ENCODE measurements at places on chromosomes 7 and 10.

- DNase-seq = no peak
Measured at GRCh38 chr7:43546231-43546630, 36.7 kb upstream of the STK17A start.

GRCh38 chr10:60868946-60869345, 75.0 kb downstream of the RHOBTB1 start:
- no peak for DNase-seq

GRCh38 chr10:131963811-131964210, 17.9 kb downstream of the BNIP3 start:
- no peak for DNase-seq

GRCh38 chr10:95394161-95394880, 103.5 kb upstream of the PDLIM1 start:
- peak; percentile 20 for DNase-seq

GRCh38 chr7:81075150-81075549, 156.3 kb upstream of the SEMA3C start:
- no peak for DNase-seq

GRCh38 chr10:83580373-83581012, 558.8 kb upstream of the GHITM start:
- no peak for DNase-seq

GRCh38 chr10:43305876-43306275, 39.0 kb upstream of the RASGEF1A start:
- DNase-seq = no peak

GRCh38 chr10:29249018-29249417, 39.9 kb upstream of the LYZL1 start:
- no peak for DNase-seq

- DNase-seq = no peak
Measured at GRCh38 chr7:130789436-130789835, 55.4 kb upstream of the KLF14 start.

GRCh38 chr7:54814401-54814800, 55.4 kb upstream of the SEC61G start:
- DNase-seq = no peak

- peak; percentile 64 for DNase-seq
Measured at GRCh38 chr7:17207220-17207619, 91.2 kb upstream of the AHR start.

DNA sequence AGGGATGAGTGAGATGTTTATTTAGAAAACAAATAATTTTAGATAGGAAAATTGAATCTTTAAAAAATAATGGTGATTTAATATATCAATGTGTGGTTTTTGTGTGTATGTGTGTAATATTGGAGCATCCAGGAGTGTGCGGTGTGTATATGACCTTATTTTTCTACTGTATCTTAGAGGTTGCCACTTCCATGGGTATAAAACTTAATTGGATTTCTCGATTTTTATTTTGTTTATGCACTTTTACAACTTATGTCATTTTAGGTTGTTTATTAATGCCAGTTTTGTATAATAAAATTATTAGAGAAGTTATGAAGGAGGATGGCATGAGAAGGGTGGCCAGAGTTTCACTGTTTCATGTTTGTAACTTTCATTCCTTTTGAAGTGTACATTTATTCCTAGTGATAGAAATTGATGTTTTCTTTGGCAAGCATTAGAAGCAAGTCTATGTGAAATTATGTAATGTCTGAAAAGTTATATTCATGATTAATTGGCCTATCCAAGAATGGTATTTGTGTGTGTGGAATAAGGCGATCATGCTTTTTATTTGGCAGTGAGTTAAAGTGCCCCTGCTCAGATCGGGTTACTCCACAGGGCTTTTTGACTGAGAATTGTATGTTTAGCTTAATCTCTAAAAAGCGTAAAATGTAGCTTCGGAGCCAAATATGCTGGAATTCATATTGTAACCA, 110.3 kb downstream of the KAT6B start:
- no peak for DNase-seq

DNA sequence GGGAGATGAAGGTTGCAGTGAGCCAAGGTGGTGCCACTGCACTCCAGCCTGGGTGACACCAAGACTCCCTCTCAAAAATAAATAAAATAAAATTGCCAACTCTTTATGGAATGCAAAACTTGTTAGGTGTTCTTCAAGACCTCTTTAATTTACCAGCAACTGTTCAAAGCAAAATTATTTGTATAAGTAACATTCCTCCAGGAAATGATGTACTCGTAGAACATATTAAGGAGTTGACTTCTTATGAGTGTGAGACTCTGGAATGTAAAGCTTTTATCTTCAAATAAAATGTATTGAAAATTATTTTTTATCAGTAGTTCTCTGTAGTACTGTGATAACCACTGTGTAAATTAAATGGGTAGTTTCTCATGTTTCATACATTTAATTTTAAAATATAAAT, 94.4 kb downstream of the CYP51A1 start:
- no peak for DNase-seq

GRCh38 chr7:92697414-92697813, 107.2 kb upstream of the FAM133B start:
- no peak for DNase-seq

- no peak for DNase-seq
Measured at GRCh38 chr10:114266521-114266920, 27.5 kb downstream of the VWA2 start.

DNA sequence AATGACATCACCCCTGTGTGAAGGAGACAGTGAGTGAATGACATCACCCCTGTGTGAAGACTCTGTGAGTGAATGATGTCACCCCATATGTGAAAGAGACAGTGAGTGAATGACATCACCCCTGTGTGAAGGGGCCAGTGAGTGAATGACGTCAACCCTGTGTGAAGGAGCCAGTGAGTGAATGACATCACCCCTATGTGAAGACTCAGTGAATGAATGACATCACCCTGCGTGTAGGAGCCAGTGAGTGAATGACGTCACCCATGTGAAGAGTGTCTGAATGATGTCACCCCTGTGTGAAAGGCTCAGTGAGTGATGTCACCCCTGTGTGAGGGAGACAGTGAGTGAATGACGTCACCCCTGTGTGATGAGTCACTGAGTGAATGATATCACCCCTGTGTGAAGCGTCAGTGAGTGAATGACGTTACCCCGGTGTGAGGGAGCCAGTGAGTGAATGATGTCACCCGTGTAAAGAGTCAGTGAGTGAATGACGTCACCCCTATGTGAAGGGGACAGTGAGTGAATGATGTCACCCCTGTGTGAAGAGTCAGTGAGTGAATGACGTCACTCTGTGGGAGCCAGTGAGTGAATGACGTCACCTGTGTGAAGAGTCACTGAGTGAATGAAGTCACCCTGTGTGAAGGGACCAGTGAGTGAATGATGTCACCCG, 478.1 kb downstream of the PTPRN2 start:
- DNase-seq = no peak

DNA sequence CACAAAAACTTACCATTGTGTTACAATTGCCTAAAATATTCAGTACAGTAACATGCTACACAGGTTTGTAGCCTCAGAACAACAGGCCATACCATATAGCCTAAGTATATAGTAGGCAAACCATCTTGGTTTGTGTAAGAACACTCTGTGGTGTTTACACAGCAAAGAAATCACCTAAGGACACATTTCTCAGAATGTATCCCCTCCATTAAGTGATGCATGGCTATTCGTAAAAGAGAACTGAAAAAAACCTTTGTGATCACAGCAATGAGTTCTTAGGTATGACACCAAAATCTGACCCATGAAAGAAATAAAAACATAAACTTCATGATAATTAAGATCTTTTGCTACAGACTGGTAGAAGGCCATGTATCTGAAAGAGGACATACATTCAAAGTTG, 121.5 kb downstream of the JMJD1C start:
- no peak for DNase-seq

- no peak for DNase-seq
Measured at GRCh38 chr10:24700948-24701347, 22.7 kb downstream of the ARHGAP21 start.

- peak; percentile 82 for DNase-seq
Measured at GRCh38 chr10:70255329-70256299, 22.4 kb upstream of the PPA1 start.

- DNase-seq = no peak
Measured at GRCh38 chr7:158710651-158711102, 6.1 kb upstream of the NCAPG2 start.

DNA sequence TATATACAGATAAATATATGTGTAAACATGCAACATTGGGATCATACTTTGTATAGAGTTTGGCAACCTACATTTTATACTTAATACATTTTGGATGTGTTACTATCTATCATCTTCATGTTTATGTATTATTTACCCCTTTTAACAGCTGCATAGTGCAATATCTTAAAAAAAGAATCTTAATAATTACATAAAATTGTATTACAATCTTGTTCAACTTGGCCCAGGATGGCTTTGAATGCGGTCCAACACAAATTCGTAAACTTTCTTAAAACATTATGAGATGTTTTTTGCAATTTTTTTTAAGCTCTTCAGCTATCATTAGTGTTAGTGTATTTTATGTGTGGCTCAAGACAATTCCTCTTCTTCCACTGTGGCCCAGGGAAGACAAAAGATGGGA, 26.3 kb upstream of the PRPS1L1 start:
- DNase-seq = no peak

DNA sequence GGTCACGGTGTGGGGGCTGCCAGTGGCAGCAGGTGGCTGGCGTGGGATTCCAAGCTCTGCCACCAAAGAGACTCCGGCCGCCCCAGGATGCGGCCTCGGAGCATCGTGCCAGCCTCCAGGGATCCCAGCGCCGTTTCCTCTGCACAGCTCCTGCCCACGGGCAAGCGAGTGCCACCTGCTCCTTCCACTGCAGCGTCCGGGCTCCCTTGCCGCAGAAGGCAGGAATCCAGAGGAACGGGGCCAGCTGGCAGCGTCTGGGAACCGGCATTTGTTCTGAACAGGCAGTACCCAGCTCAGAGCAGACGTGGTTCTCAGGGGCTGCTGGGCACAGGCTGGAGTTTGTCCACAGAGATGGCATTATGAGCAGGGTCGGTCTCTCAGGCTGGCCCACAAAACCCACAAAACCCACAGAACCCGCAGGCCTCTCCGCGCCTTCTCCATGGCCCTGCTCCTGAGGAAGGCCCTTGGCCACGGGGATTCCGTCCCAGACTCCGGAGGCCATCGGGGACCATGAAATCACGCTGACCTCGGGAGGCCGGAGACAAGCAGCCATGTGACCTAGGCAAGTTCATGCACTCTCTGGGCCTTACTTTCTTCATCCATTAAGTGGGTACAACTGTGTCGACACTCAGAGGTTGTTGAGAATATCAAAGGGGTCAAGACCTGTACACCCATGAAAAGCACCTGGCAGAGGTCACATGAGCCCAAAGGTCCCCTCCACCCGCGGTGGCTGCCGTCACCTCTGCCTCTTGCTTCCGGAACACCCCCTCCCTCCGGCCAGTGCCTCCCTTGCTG, 72.1 kb upstream of the TNRC18 start:
- no peak for DNase-seq

- DNase-seq = no peak
Measured at GRCh38 chr10:73937333-73938043, 26.6 kb downstream of the PLAU start.

DNA sequence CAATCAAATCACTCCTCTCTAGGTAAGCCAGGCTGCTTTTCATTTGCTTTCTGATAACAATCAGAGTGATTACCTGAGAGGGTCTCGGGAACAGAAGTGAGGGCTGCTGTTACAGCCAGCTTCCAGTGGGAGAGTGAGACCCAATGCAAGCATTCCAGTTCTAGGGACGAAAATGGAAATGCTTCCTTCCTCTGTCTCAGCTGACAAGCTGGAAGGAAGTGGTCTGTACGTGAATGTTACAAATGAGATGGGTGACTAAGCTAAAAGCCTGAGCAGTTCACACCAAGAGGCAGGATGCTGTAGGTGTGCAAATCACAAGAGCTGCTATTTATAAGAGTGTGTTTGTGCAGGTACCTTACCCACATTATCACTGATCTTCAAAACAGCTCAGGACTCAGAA, 772.4 kb downstream of the GRID1 start:
- no peak for DNase-seq

- DNase-seq = no peak
Measured at GRCh38 chr10:74507951-74508350, 318.4 kb upstream of the KAT6B start.

- DNase-seq = peak; percentile 65
Measured at GRCh38 chr10:119207713-119208552, 562 bp downstream of the GRK5 start.

GRCh38 chr7:19991936-19992335, 218.5 kb upstream of the TMEM196 start:
- DNase-seq = no peak
